ENCODE measurements at places on chromosomes 12 and 14.

DNA sequence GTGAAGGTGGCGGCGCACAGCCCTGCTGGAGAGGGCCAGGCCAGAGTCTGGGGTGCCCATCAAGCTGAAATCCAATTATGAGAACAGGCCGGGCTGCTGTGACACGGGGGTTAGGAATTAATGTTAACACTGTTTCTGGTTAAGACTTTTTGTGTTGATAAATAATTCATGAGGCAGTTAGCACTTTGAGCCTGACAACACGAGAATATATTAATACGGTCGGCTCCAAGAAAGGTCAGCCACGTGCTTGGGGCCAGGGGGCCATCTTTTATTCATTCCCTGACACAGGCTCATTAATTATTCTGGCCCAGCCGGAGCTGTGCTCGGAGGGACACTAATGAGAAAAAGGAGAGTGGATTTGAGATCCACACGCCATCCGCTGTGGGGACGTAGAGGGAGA lies 45.1 kb downstream of the FBRSL1 start:
- DNase-seq, result no peak

GRCh38 chr14:31228533-31228932 lies 20.9 kb upstream of the HECTD1 start:
- DNase-seq, result no peak

- DNase-seq, result no peak
Measured at GRCh38 chr12:71415336-71416231, 24.0 kb upstream of the LGR5 start.

- no peak for DNase-seq
Measured at GRCh38 chr14:92499234-92499633, 14.3 kb upstream of the RIN3 start.

- no peak for DNase-seq
Measured at GRCh38 chr14:38367922-38368321, 112.0 kb upstream of the CLEC14A start.

GRCh38 chr12:38662829-38663228 lies 242.6 kb downstream of the CPNE8 start:
- DNase-seq, result no peak

DNA sequence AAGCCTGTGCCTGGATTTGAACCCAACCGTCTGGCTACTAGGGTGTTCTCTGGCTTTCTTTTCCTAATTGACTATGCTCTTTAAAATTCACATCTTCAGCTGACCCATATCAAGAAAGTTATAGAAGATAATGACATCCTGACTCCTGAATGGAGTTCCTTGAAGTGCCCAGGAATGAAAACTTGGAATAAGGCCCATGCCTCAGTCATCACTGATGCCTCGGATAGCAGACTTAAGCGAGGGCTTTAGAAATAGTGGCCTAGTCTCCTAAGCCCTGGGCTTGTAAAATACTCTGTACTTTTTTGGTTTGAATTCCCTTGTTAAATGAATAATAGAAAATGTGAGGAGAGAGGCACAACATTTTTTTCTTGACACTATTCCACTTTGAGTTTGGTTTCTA lies 39.0 kb downstream of the CHST11 start:
- DNase-seq, result no peak

GRCh38 chr12:29795715-29796114 lies 12.0 kb upstream of the TMTC1 start:
- DNase-seq, result no peak

GRCh38 chr12:18383203-18383602 lies 121.9 kb downstream of the PIK3C2G start:
- DNase-seq, result no peak

GRCh38 chr12:104704224-104704779 lies 247.6 kb downstream of the CHST11 start:
- DNase-seq, result no peak

Data from activated CD4-positive, alpha-beta T cell treated with anti-CD3 and anti-CD28 coated beads for 1 hour (primary cell).